Pancreas (tissue), 10 donors: ENCODE measurements at places on chromosomes 2 and 18. TPM values are rescaled to one million over a fixed set of nuclear protein-coding genes. Genes with fewer than 3 reads are reported as not detected.

- no peak for DNase-seq
Measured at GRCh38 chr18:24935008-24935407, 417.0 kb downstream of the ZNF521 start.

- no peak for DNase-seq
Measured at GRCh38 chr18:25174324-25174723, 177.6 kb downstream of the ZNF521 start.

- no peak for DNase-seq
Measured at GRCh38 chr2:68889021-68889420, 17.8 kb upstream of the BMP10 start.

DYNAP gene
- not detected for total RNA-seq

DNA sequence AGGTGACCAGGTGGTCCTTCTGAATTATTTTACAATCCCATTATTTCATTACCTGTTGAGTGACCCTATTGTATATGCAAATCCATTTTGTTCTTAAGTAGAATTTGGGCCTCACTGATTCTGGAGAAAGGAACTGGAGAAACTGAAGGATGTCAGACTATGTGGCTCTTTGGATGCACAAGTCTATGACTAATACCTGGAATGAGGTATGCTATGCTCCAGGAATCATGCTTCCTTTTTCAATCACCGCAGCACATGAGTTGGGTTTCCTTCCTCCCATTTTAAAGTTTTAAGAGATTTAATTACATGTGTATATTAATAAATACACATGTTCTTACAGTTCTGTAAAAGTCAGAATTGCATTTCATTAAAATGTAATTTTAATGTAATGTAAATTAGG is 253.9 kb upstream of the VWC2L start:
- DNase-seq, result no peak

RAB3GAP1 gene
- 25.5 TPM for total RNA-seq

DNA sequence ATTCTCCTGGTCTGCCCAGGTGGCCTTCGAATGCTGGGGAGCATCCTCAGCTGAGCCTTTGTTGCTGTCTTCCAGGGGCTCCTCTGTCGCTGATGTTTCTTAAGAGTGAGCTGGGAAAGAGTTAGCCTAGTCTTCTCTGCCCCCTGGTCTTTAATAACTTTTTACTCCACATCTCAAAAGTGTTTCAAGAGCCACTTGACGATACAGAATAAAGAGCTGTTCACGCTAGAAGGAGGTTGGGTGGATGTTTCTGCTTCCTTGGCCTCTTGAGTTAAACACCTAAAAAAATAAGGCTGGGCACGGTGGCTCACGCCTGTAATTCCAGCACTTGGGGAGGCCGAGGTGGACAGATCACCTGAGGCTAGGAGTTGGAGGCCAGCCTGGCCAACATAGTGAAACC is 2.8 kb upstream of the BUB1 start:
- DNase-seq, result no peak

DAPL1 gene
- 7.1 TPM for total RNA-seq

ALPP gene
- total RNA-seq, result not detected

GRCh38 chr2:179701524-179702110 is 159.8 kb downstream of the ZNF385B start:
- no peak for DNase-seq

LINC00305 gene
- total RNA-seq, result not detected

DNA sequence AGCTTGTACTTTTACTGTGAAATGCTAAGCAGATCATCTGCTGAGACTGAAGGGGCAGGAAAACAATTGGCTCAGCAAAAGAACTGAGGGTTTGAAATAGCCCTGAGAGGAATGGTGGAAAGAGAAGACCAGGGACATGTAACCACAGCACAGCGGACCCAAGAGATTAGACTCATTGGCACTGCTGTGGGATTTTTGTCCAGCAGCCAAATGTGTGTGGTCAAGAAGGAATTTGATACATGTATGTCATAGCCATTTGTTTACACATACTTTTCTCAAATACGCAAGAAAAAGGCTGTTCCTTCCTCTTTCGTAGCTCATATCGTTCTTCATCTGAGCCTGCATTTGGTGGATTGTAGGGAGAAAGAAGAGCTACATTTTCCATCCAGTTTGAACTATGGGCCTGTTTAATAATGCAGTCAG is 73.8 kb downstream of the TRABD2A start:
- DNase-seq, result no peak

RNU2-63P gene
- not detected for total RNA-seq

- no peak for DNase-seq
Measured at GRCh38 chr2:154433010-154433409, 265.5 kb upstream of the KCNJ3 start.
